ENCODE measurements at places on chromosomes 5 and 9.
A peak's percentile ranks its signal among the peaks of the same experiment; 100 is the strongest.

- no peak for DNase-seq
Observed at GRCh38 chr5:96896276-96896675, 20.0 kb downstream of the ERAP2 start.

- DNase-seq: no peak
Observed at GRCh38 chr5:105730982-105731381, 1939.8 kb downstream of the EFNA5 start.

DNA sequence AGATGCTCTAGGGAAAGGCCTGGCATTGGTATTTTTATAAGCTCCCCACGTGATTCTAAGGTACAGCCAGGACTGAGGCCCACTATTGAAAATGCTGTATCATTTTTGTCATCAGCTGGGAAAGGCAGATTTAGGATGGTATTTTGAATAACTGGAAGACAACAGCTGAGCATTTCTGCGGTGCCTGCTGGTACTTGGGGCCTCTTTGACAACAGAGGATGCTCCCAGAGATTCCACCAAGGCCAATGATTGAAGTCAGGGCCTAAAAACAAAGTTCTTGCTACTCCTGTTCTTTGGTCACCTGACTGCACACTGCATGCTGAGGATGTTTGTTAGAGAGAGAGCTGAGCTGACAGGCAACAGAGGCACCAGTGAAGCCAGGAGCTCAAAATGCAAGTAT, 8.1 kb downstream of the FBLL1 start:
- no peak for DNase-seq

- DNase-seq: no peak
Observed at GRCh38 chr5:59362438-59362837, 531.1 kb downstream of the PDE4D start.

DNA sequence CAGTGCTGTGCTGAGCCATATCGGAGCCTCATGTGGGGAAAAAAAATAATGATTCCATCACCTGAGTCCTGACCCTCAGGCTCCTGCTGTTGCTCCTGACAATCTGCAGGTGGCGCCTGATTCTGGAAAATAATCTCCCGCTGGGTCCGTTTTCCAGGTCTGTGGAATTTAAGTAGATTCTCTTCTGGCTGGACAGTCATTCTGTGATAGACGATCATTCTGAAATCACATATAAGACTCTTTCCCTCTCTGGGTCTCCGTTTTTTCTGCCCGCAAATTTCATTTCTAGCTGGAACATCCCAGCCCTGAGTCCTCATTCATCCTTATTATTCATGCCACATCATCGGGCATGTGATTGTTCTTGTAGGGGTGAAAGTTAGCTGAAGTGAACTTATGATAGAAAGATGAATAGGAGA, 22.1 kb upstream of the STXBP1 start:
- DNase-seq: peak; percentile 66

GRCh38 chr5:113794981-113795380, 281.5 kb downstream of the YTHDC2 start:
- DNase-seq: no peak

- no peak for DNase-seq
Observed at GRCh38 chr5:172598251-172599203, 42.5 kb upstream of the NEURL1B start.

DNA sequence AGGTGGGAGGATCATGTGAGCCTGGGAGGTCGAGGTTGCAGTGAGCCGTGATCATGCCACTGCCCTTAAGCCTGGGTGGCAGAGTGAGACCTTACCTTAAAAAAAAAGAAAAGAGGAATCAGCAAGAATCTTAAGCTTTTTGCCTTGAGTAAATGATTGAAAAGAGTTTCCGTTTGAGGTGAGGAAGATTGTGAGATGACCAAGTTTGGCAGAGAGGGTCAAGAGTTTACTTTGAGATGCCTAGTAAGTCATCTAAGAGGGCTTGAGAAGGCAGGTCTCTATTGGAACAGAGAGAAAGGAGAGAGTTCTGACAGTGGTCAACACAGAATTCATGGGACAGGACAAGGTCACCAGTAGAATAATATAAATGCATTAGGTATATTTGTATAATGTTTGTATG, 572.1 kb downstream of the TLE4 start:
- DNase-seq: no peak

DNA sequence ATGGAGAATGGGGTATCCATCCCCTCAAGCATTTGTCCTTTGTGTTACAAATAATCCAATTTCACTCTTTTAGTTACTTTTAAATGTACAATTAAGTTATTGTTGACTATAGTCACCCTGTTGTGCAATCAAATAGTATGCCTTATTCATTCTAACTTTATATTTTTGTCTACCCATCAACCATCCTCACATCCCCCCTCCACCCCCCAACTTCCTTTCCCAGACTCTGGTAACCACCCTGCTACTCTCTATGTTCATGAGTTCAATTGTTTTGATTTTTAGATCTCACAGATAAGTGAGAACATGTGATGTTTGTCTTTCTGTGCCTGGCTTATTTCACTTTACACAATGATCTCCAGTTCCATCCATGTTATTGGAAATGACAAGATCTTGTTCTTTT, 15.4 kb upstream of the RANBP17 start:
- no peak for DNase-seq

- DNase-seq: no peak
Observed at GRCh38 chr5:88419931-88420330, 151.3 kb upstream of the TMEM161B start.

GRCh38 chr5:38433160-38433861, 123.1 kb downstream of the LIFR start:
- no peak for DNase-seq

- DNase-seq: no peak
Observed at GRCh38 chr9:22129133-22129532, 120.0 kb upstream of the CDKN2B start.

DNA sequence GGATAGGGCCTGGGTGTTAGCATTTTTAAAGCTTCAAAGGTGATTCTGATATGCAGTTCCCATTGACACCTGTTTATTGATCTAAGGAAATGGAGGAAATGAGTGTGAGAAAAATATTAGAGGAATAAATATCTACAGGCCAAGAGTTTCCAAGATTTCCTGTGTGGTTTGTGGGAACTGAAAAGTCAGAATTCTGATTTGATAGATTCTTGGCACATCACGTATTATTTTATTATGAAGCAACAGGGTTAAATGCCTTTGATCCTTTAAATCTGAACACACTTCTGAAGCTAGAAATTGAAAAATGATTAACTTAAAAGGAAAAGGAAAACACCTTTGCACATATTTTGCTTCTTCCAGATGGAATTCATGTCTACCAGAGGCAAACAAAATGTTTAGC, 113.7 kb downstream of the CD180 start:
- no peak for DNase-seq

DNA sequence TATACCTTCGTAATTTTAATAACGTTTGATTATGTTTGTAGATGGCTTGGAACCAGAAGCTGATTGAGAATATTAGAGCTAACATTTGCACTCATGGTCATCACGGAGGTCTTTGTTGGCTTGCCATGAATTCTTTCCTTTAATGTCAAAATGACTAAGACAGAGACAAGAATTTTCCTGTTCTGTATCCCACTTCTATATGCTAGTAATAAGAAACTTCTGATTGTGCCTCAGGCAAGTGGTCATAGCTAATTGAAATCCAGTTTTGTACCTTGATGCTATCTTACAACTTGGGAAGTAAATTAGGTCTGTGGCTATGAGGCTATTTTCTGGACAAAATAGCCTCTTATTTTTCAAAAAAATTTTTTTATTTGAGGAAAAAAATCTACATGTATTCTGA, 167.6 kb downstream of the RANBP17 start:
- DNase-seq: no peak

- DNase-seq: no peak
Observed at GRCh38 chr5:111280282-111280951, 56.2 kb downstream of the CAMK4 start.

GRCh38 chr5:109359642-109360041, 50.1 kb downstream of the PJA2 start:
- DNase-seq: no peak

DNA sequence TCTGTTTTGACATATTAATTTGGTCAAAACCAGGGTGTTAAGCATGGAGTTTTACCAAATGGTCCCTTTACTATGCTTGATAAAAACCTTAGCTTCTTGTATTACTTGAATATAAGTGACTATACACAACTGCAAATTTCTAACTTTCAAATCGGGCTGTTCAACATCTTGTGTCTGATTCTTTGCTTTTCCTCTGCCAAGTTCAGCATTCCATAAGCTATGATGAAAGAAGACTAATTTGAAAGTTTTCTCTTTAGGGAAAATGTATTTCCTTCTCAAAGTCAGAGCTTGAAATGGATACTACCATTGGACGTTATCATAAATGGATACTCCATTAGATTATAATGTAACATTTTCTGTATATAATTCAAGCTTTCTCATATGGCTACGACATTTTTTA, 792.9 kb downstream of the EFNA5 start:
- DNase-seq: no peak

GRCh38 chr5:147887026-147887627, 8.6 kb downstream of the SCGB3A2 start:
- no peak for DNase-seq
